ENCODE measurements at places on chromosomes 12 and 14.
A peak's percentile ranks its signal among the peaks of the same experiment; 100 is the strongest.

DNA sequence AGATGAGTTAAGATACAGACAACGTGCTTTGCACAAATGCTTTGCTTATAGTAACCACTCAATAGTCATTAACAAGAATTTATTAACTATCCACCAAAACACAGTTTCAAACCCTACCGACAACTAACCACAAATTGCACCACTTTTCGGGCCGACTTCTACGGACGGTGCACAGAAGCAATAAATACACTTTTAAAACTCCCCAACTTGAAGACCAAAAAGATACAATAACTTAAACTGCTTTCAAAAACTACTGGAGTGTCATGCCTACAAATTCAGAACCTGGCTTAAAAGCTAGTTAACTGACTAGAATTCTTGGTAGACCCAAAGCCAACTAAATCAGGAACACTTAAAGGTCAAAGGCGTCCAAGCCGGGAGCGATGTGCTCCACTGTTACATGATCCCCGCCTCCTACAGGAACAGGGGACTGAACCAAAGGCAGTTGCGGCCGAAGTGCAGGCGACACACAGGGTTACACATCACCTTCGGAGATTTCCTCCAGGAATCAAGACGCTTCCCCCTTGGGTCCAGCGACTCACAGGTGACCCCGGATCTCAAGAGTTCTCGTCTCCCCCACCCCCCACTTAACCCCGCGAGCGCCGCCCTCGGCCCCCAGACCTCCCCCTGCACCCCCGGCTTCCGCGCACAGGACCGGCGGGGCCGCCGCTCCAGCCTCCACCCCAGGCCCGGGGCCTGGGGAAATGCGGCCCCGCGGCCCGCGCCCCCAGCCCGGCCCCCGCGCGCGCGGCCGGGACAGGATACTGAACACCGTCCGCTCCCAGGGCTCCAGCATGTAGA, 507 bp downstream of the SPTSSA start:
- peak; percentile 51 for DNase-seq

DNA sequence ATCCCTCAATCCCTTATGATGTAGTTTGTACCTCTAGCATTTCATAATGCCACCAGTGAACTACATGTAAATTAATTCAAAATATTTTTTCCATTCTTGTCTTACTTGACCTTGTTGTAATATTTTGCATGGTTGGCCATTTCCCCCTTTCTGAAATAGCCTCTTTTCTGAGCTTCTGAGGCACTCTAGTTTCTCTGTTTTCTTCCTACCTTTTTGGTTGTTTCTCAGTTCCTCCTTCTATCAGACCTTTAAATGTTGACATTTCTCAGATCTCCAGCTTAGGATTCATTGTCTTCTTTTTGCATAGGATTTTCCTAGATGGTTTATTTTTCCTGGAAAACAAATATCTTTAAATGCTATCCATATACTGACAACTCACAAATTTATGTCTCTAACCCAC, 9.8 kb upstream of the RMST start:
- DNase-seq = no peak

GRCh38 chr14:49982082-49982481, 89.2 kb downstream of the ARF6 start:
- DNase-seq = no peak

- DNase-seq = no peak
These were observed 67.8 kb upstream of the SLC8A3 start for GRCh38 chr14:70256601-70257000.

DNA sequence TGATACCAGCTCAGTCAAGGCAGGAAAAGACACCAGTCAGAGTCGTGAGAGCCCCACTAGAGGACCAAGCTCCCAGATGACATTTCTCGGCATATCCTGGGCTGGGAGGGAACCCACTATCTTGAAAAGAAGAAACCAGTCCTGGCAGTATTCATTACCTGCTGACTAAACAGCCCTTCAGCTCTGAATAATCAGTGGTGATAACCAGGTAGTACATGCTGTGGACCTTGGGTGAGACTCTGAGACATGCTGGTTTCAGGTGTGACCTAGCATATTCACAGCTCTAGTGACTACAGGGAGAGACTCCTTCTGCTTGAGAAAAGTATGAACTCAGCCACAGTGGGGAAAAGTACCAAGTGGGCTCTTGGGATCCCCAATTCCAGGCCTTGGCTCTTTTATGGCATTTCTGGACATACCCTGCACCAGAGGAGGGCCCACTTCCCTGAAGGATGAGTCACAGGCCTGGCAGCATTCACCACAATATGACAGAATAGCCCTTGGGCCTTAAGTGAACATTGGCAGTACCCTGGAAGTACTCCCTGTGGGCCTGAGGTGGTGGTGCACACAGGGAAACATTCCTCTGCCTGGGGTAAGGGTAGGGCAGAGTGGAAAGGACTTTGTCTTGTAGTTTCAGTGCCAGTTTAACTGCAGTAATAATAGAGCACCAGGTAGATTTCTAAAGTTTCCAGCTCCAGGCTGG, 82.6 kb upstream of the SLC38A4 start:
- DNase-seq = no peak

- no peak for DNase-seq
These were observed 1.7 kb downstream of the M6PR start for GRCh38 chr12:8947737-8948136.

DNA sequence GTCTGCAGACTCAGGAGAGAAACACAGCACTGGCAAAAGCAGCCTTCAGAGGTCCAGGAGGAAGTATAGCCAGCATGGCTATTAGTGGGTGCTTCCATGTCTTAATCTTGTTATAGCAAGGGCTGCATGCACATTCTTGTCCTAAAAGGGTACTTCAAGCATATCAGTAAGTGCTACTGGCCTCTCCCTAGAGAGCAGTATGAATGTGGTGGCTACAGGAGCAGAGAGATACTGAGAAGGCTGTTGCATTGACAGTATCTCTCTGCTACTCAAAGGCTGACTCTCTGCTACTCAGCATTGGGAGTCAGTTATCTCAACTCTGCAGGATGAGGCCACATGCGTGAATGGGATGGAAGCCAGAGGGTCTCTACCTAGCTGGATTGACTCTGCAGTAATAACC, 2.0 kb downstream of the GARIN6 start:
- DNase-seq = no peak

- no peak for DNase-seq
These were observed 98.7 kb downstream of the DDHD1 start for GRCh38 chr14:53054457-53054856.

GRCh38 chr12:24175284-24175683, 225.8 kb upstream of the SOX5 start:
- DNase-seq = no peak

DNA sequence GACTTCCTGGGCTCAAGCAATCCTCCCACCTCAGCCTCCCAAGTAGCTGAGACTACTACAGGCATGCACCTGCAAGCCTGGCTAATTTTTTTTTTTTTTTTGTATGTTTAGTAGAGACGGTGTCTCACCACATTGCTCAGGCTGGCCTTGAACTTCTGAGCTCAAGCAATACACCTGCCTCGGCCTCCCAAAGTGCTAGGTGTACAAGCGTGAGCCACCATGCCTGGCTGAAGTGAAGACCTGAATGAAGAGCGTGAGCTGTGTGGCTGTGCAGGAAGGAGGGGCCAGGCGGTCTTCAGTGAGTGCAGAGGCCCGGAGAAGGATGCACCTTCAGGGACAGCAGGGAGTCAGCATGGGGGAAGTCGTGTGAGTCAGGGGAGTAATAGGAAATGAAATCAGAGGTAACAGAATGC, 14.9 kb upstream of the NFKBIA start:
- no peak for DNase-seq

DNA sequence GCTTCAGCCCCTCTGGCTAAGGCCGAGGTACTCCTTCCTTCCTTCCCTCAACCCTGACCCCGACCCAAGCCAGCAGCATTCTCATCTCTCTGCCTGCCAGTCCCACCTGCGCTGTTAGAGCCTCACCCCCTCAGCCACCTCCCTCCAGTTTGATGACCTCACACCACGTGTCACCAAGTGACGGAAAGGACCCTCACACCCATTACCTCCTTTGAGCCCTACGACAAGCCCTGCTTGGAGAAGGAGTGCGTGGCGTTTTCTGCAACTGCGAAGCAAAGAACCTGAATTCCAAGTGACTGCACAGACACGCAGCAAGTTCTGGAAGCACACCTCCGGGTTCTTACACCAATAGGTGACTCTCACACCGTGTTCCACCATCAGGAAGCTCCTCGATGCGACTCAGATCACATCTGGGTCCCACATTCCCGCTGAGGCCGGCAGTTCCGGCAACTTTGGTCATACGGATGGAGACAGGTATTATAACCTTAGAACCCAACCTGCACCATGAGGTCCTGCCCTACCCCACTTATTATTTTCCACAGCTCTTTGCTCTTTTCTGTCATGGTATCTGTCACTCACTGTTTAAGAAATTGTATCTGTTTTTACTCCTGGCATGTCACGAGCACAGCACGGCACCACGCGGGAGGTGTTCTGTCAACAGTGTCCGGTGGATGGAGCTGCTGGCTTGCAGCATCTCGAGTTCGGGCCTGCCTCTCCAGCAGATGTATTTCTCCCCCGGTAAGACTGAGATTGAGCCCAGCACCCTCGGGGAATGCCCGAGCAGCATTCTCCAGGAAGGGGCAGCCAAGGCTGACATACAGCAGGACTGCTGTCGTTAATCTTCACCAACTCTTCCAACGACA, 5.0 kb upstream of the SLC6A12 start:
- no peak for DNase-seq

GRCh38 chr14:89773644-89774316, 180.8 kb downstream of the EFCAB11 start:
- peak; percentile 67 for DNase-seq
